ENCODE measurements at places on chromosomes 11 and 22.

DNA sequence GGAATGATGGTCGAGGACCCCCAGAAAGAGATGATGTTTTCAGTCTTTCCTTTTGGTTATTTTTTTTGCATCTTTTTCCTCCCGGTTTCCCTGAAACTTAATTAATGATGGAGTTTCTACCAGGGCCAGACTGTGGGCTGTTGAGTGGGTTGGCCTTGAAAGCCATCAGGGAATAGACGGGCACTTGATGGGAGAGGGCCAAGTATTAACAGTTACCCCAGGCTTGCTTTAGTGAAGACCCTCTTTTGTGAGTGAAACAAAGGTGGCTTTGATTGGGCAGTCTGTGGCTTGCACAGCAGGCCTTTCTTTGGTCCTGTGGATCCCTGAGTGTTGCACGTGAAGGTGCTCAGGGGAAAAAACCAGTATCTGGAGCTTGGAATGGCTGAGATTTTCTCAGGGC, 56.9 kb downstream of the AMOTL1 start:
- DNase-seq, result no peak

DNA sequence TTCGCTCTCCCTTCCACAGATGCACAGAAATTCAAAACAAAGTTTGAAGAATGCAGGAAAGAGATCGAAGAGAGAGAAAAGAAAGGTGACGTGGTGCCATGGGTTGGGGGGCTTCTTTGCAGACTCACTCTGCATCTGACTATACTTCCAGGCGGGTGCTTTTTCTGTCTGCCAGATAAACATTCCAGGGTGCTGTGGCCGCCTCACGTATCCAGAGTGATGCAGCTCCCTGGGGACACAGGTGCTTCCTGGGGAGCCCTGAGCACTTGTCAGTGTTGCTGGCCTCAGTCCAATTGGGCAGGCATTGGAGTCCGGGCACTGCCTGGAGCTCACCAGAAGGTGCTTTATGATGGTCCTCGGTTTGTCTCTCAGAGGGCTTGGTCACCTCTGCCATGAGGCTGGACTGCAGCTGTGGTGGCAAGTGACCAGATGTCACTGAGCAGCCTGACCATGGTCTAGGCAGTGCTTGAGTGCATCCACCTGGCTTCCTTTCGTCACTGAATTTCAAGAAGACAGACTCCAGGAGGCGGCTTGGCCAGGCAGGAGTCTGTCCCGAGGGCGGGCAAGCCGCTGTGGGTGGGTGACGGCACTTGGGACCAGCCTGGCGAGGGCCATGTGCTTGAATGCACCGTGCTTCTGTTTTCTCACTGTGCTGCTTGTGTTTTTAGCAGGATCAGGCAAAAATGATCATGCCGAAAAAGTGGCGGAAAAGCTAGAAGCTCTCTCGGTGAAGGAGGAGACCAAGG, 5.1 kb upstream of the ZDHHC8 start:
- DNase-seq, result no peak

- no peak for DNase-seq
These were observed 199.9 kb downstream of the IGLL1 start for GRCh38 chr22:23380230-23380573.

GRCh38 chr11:118895093-118896039, 11.7 kb downstream of the CXCR5 start:
- DNase-seq, result no peak

- DNase-seq, result no peak
These were observed 8.0 kb downstream of the SIK3 start for GRCh38 chr11:117090111-117090706.

DNA sequence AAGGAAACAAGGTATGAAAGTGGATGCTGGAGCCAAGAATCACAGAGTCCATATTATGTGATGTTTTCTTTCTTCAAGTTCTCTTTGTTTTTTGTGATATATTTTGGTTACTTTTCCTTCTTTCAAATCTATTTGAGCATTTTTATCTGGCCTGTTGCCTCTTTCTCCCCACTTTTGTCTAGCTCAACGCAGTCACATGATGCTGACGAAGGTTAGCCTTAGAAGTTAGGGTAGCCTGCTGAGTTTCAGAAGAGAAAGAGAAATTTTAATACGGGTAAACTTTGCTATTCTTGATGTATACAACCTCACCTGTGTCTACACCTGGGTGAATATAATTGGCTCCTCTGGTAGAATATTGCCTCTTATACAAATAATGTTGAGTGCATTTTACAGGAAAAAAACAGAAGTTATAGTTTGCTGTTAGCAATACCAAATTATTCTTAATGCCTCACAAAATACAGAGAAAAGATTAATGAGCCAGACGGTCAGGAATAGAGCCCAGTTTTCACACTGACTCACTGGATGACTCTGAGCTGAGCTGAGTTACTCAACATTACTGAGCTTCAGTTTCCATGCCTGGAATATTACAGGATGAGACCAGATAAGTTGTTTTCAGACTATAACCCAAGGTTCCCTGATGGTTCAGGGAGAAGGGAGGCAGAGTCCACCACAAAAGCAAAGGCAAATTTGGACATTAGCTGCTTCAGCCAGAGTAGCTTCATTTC, 161.6 kb upstream of the BDNF start:
- peak; percentile 90 for DNase-seq

GRCh38 chr11:8098361-8098760, 17.4 kb downstream of the TUB start:
- DNase-seq, result no peak

DNA sequence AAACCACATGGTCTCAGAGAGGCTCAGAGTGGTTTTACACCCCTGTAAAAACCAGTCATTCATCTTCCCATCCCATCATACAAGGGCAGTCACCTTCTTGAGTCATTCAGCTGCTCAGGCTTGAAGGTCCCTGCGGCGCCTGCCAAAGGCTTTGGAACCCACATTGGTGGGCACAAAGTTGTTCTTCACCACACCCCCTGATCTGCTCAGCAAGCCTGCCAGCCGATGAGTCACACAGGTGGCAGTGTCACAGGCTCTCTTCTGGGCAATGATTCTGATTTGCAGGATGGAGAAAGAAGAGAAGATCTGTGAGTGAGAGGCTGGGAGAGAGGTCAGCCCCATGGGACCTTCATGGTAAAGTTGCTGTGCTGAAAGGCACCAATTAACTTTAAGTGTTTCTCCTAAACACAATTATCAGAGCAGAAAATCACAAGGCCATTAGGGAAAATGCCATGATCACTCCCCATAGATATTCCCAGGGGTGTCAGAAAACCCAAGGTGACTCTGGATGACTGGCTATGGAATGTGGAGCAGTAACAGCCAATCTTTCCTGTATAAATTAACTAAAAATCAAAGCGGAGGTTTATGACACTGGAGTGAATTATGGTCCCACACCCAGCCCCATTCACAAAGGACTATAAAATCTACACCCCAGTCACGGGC, 4.4 kb downstream of the CALCA start:
- DNase-seq, result peak; percentile 34

DNA sequence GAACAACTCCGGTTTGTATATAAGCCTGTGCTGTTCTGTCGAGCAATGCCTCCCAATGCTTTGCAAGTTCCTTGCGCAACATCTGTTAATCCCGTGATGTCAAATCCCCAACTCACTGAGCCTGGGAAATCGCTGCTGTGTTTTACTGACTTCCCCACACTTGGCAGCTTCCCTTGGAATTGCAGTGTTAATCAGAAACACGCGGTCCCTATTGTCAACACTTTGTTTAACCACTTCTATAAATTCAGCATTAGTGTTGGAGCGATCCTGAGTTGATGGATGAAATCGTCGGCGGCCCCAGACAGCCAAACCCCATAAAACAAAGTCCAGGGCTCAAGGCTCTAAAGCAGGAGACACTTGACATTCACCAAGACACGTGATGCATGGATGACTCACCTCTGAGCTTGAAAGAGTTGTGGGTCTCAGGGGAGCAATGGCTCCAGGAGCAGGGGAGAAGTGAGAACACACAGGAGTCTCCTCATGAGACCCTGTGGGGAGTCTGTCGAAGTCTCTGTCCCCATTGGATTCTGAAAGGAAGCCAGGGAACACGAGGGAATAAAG, 555.3 kb downstream of the MIAT start:
- peak; percentile 94 for DNase-seq

Data from renal cortical epithelial cell (primary cell).